ENCODE measurements at places on chromosomes 13 and 19.
A peak's percentile ranks its signal among the peaks of the same experiment; 100 is the strongest.

DNA sequence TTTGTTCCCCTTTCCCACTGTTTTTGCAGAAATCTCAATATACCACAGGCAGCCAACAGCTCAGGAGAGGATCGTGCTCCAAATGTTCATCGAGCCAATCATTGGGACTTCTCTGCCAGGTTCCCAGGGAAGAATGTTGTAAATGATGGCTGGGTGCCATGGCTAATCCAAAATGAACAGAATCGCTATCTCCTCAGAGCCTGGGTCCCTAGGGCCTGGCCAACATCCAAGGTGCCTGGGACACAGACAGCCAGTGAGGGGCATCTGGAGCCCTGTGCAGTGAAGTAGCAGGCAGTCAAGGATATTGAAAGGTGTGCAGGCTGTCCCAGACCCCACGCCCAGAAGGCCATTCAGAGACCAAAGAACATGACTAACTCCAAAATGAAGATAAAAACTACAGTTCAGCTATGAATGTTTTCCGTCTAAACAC, 37.8 kb downstream of the BRD4 start:
- peaks cover 2% of the 10 kb centered on the region for H3K36me3 ChIP-seq
- no peak overlapping the region for H3K27ac ChIP-seq
- H3K4me1 ChIP-seq, result peaks cover 65% of the 10 kb centered on the region
- no peak overlapping the region for H3K4me3 ChIP-seq

GRCh38 chr13:95485045-95485517, 67.4 kb upstream of the CLDN10 start:
- H3K4me1 ChIP-seq, result no peaks in the 10 kb centered on the region
- H3K36me3 ChIP-seq, result no peaks in the 10 kb centered on the region
- no peak overlapping the region for H3K27ac ChIP-seq
- H3K4me3 ChIP-seq, result no peak overlapping the region

DNA sequence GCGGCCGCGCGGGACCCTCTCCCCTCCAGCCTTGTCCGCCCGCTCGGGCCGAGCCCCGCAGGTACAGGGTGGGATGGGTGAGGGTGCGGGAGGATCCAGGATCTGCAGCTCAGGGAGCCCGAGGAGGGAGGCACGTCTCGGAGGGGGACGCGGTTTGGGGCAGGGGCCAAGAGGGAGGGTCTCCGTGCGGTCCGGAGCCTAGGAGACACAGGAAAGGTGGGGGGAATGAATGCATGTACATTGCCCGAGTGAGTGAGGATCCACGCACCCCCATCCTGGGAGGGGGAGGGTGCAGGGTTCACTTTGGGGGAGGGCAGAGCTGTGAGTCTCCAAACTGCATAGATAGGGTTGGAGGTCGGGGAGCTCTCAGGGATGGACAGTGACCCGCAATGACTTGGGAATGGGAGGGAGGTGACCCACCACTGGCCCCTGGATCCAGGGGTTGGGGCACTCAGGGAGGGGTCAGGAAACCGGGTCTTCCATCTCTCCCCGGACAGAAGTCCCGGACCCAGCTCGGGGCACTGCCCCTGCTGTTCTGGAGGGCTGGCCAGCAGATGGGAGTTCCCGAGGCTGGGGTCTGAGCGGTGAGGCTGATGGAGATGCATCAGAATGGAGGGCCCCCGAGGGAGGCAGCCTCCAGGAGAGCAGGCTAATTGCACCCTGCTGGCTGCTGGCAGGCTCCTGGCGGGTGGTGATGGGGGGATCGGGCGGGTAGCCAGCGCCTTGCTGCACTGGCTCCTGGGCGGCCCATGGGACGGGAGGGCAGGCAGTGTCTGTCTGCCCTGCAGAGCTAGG, 547 bp downstream of the KCNN1 start:
- H3K4me3 ChIP-seq, result no peak overlapping the region
- H3K27me3 ChIP-seq, result peaks cover 42% of the 10 kb centered on the region
- DNase-seq, result no peak
- H3K4me1 ChIP-seq, result no peaks in the 10 kb centered on the region

- H3K4me3 ChIP-seq, result peak overlapping the region; percentile 64
- H3K27ac ChIP-seq, result peak overlapping the region; percentile 49
- peak; percentile 62 for DNase-seq
- H3K36me3 ChIP-seq, result no peaks in the 10 kb centered on the region
- peaks cover 14% of the 10 kb centered on the region for H3K4me1 ChIP-seq
- no peaks in the 10 kb centered on the region for H3K27me3 ChIP-seq
Observed at GRCh38 chr19:39410017-39410830, 2.2 kb upstream of the PLEKHG2 start.

GRCh38 chr13:50527612-50528509, 315.6 kb downstream of the DLEU7 start:
- no peak overlapping the region for H3K27ac ChIP-seq
- no peak for DNase-seq
- H3K4me3 ChIP-seq, result no peak overlapping the region

DNA sequence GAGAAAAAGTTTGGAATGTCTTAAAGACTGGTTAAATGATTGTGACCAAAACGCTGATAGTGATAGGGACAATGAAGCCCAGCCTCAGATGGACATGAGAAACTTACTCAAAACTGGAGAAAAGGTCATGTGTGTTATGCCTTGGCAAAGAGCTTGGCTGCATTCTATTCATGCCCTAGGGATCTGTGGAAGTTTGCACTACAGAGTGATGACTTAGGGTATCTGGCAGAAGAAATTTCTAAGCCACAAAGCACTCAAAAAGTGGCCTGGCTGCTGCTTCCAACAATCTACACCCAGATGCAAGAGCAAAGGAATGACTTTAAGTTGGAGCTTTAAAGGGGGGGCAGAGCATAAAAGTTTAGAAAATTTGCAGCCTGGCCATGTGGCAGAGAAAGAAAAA, 521.3 kb downstream of the UQCRFS1 start:
- no peaks in the 10 kb centered on the region for H3K27me3 ChIP-seq
- no peaks in the 10 kb centered on the region for H3K36me3 ChIP-seq
- no peaks in the 10 kb centered on the region for H3K4me1 ChIP-seq
- H3K4me3 ChIP-seq, result no peak overlapping the region
- DNase-seq, result no peak

DNA sequence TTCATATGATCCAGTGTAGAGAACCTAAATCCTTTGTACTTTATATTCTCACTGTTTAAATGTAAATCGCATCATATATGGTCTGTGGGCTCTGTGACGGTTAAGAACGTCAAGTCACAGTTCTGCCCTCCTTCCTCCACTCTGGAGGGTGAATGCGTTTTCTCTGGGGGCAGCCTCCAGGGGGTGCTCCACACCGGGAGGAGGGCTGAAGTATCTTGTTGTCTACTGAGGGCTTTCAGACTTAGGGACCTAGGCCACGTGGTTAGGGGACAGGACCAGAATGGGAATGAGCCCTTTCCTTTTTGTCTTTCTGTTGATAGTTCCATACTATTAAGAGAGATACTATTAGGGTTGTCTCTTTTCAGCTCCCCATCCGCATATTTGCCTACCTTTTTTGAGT, 504.9 kb downstream of the FGF9 start:
- no peak overlapping the region for H3K4me3 ChIP-seq
- no peaks in the 10 kb centered on the region for H3K4me1 ChIP-seq
- H3K27ac ChIP-seq, result no peak overlapping the region
- no peaks in the 10 kb centered on the region for H3K36me3 ChIP-seq

GRCh38 chr19:49513746-49514118, 1.3 kb downstream of the FCGRT start:
- no peak for DNase-seq
- peak overlapping the region; percentile 83 for H3K27ac ChIP-seq
- peak overlapping the region; percentile 89 for H3K4me3 ChIP-seq
- H3K4me1 ChIP-seq, result no peaks in the 10 kb centered on the region
- H3K36me3 ChIP-seq, result no peaks in the 10 kb centered on the region

DNA sequence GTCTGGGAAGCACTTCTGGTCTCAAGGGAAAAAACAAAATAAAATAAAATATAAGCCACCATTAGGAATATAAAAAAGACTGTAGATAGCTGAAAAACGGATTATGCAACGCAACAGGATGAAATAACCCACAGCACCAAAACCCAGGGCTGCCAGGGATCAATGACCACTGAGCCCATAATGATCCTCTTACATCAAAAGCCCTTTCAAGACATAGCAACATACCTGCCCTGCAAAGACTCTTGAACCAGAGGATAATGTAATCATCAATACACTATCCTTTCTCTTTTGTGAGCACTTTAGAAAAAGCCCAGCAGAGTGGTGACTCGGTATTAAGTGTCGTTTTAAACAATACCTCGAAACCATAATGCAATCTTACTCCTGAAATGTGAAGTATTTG, 235.0 kb upstream of the SOX21 start:
- no peaks in the 10 kb centered on the region for H3K4me1 ChIP-seq
- no peak overlapping the region for H3K4me3 ChIP-seq
- no peaks in the 10 kb centered on the region for H3K36me3 ChIP-seq
- no peak overlapping the region for H3K27ac ChIP-seq
- no peaks in the 10 kb centered on the region for H3K27me3 ChIP-seq

DNA sequence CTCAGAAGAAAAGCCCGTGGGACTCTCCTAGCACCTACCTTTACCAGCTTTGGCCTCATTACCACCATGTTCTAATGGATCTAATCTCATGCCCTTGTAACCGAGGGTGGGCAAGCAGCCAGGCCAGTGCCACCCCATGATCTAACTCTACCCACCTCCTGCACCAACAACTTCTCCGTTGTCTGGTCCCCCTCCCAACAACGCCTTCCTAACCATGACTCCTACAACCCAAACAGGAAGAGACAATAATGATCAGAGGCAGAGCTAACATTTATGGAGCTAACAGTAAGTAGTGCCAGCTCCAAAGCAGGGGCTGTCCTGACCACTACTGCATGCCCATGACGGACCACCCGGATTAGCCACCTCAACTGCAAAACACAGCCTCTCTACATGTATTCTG, 3.5 kb downstream of the USP12 start:
- no peaks in the 10 kb centered on the region for H3K36me3 ChIP-seq
- DNase-seq, result no peak
- H3K4me1 ChIP-seq, result peaks cover 8% of the 10 kb centered on the region
- H3K27me3 ChIP-seq, result no peaks in the 10 kb centered on the region
- no peak overlapping the region for H3K27ac ChIP-seq
- H3K4me3 ChIP-seq, result no peak overlapping the region

DNA sequence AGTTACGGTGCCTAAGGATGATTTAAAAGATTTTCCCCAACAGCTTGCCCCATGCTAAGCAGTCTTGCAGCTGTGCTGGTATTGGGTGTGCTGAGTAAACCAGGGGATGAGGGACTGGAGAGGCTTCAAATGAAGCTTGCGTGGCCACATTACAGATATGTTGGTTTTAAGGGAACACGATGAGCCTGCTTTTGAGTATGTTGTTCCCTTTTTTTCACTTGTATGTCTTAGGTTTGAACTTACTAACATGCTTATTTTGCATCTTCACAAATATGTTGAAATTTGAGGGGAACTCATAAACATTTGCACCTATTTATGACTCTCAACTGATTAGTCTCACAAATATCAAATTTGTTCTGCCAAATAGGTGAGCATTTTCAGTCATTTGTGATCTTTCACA, 2.0 kb upstream of the IL17D start:
- H3K27ac ChIP-seq, result no peak overlapping the region
- no peak overlapping the region for H3K4me3 ChIP-seq
- peaks cover 7% of the 10 kb centered on the region for H3K4me1 ChIP-seq
- DNase-seq, result no peak
- no peaks in the 10 kb centered on the region for H3K27me3 ChIP-seq

DNA sequence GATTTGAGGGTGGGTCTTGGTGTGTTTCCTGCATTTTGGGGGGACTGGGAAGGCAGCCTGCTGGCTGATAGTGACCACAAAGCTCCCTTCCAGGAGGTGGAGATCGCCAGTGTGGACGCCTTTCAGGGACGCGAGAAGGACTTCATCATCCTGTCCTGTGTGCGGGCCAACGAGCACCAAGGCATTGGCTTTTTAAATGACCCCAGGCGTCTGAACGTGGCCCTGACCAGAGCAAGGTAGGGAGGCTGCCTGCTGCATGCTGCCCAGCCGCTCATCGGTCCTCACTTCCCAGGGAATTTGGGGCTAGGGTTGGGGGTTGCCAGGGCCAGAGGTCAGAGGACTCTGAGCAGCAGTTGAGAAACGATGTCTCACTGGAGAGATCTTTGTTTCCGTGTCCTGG, 30.2 kb downstream of the UPF1 start:
- H3K27ac ChIP-seq, result no peak overlapping the region
- H3K4me3 ChIP-seq, result no peak overlapping the region
- peaks cover 89% of the 10 kb centered on the region for H3K36me3 ChIP-seq
- H3K4me1 ChIP-seq, result no peaks in the 10 kb centered on the region

- H3K4me3 ChIP-seq, result no peak overlapping the region
- no peaks in the 10 kb centered on the region for H3K27me3 ChIP-seq
- DNase-seq, result no peak
- no peaks in the 10 kb centered on the region for H3K36me3 ChIP-seq
- peaks cover 11% of the 10 kb centered on the region for H3K4me1 ChIP-seq
- H3K27ac ChIP-seq, result no peak overlapping the region
Observed at GRCh38 chr13:65339241-65339640, 1890.9 kb downstream of the PCDH9 start.

- DNase-seq, result no peak
- 0 out of 2 replicates have a peak, but pooled peaks cover 4% of the 10 kb centered on the region for H3K4me1 ChIP-seq
- no peak overlapping the region for H3K27ac ChIP-seq
- H3K4me3 ChIP-seq, result no peak overlapping the region
Observed at GRCh38 chr13:37870895-37871550, 1.5 kb upstream of the TRPC4 start.

- DNase-seq, result peak; percentile 50
- no peaks in the 10 kb centered on the region for H3K27me3 ChIP-seq
- H3K36me3 ChIP-seq, result no peaks in the 10 kb centered on the region
- H3K4me1 ChIP-seq, result no peaks in the 10 kb centered on the region
Observed at GRCh38 chr19:58033741-58034476, at the start of gene ZSCAN1. TSS of gene ZSCAN1 (plus strand) at chr19:58034025. CDS start at chr19:58037837, 3,812 bp downstream.

- peak; percentile 17 for DNase-seq
- H3K36me3 ChIP-seq, result peaks cover 63% of the 10 kb centered on the region
- no peaks in the 10 kb centered on the region for H3K27me3 ChIP-seq
- no peaks in the 10 kb centered on the region for H3K4me1 ChIP-seq
- no peak overlapping the region for H3K27ac ChIP-seq
Observed at GRCh38 chr13:39016787-39017186, 21.1 kb downstream of the PROSER1 start.

GRCh38 chr19:29918891-29919290, 23.1 kb upstream of the URI1 start:
- no peak for DNase-seq
- H3K4me3 ChIP-seq, result no peak overlapping the region
- no peaks in the 10 kb centered on the region for H3K27me3 ChIP-seq
- H3K4me1 ChIP-seq, result no peaks in the 10 kb centered on the region

GRCh38 chr19:35363001-35363590, 4.8 kb downstream of the FFAR3 start:
- no peak for DNase-seq
- no peak overlapping the region for H3K4me3 ChIP-seq
- H3K27ac ChIP-seq, result no peak overlapping the region
- peaks cover 13% of the 10 kb centered on the region for H3K27me3 ChIP-seq

DNA sequence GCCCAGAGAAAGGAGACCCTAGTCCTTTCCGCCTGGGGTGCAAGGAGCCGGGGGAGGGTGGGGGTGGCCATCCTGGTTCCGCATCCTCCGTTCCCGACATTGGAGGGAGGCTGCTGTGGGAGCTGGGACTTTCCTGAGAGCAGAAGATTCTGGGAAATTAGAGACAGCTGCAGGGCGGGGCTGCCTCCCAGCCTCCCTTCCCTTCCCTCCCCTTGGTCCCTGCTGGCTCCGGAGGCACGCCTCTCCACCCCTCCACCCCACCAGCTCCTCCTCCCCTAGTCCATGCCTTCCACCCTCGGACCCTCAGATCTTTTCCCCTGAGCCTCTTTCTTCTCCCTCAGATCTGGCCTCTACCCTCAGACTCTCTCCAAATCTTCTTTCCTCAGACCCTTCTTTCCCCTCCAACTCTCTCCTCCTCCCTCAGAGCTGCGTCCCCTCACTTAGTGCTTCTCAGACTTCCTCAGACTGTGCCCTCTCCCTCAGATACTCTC, 3.1 kb upstream of the BCL3 start:
- H3K27me3 ChIP-seq, result no peaks in the 10 kb centered on the region
- no peaks in the 10 kb centered on the region for H3K36me3 ChIP-seq
- no peak overlapping the region for H3K4me3 ChIP-seq
- DNase-seq, result peak; percentile 92
- peaks cover 29% of the 10 kb centered on the region for H3K4me1 ChIP-seq
